ENCODE measurements at places on chromosomes 7 and 10.

GRCh38 chr7:152158801-152159587 is 133.5 kb downstream of the GALNT11 start:
- DNase-seq, result no peak

DNA sequence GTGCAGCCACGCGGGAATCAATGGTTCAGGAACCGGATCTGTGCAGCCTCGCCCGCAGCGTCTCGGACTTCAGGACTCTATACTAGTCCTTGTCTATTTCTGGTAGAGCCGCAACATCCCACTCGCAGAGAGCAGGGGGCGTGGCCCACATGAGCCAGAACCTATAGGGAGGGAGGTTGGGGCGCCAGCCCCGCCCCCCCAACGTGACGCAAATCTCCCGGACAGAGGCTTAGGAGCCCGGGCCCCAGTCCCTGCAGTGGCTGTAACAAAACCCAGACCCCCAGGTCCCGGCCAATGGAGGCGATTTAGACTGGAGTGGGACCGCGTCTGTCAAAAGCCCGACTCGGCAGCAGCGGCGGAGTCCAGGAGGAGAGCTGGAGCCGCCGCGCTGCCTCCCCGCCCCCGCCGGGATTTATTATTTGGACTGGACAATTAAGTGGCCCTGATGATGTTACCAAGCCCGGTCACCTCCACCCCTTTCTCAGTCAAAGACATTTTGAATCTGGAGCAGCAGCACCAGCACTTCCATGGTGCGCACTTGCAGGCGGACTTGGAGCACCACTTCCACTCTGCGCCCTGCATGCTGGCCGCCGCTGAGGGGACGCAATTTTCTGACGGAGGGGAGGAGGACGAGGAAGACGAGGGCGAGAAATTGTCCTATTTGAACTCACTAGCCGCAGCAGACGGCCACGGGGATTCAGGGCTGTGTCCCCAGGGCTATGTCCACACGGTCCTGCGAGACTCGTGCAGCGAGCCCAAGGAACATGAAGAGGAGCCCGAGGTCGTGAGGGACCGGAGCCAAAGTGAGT is at the start of gene NKX2-3:
Gene NKX2-3, plus strand, starts transcription at position 256 of the 809 bp plus-strand sequence. Its CDS starts 190 bp downstream, at position 446.
- peak; percentile 83 for DNase-seq

DNA sequence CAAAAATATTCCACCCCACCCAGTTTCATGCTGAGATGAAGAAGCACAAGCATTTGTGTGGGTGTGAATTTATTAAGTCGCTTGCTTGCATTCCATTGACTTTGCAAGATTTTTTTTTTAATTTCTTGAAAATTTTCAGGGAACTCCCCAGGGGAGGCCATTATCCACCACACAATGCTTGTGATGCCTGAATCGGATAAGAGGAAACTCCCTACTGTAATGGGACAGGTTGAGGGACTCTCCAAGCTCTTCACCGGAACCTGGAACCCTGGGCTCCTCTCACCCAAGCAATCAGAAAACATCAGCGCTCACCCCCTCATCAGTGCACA is 153.6 kb upstream of the ZMIZ1 start:
- no peak for DNase-seq

DNA sequence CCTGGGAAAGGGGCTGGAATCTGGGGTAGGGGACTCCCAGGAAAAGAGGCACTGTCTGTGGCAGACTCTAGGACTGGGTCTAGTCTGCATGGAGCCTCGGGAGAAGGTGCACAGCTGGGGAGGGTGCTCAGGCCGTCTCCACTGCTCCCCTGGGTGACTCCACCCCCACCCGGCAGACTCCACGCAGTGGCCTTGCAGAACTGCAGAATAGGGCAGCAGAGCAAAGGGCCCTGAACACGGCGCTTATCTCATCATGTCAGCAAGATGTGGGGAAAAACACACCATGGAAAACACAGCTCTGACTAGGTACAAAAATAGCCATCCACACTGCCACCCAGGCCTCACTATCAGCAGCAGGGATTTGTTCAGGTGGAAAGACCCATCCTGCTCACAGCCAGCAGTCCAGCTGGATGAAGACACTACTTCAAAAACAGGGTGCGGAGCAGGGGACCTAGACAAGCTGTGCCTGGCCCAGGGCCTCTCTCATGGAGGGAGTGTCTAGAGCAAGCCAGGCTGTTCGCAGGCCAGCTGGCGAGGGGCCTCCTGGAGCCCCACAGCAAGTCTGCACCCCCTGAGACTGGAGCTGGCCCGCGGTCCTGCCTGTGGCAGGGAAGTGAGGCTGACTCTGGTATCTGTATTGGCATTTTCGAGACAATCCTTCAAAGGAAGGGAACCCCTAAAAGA is 11.7 kb downstream of the MAT1A start:
- DNase-seq, result no peak

- no peak for DNase-seq
These were observed 633.3 kb downstream of the INHBA start for GRCh38 chr7:41069635-41070034.

DNA sequence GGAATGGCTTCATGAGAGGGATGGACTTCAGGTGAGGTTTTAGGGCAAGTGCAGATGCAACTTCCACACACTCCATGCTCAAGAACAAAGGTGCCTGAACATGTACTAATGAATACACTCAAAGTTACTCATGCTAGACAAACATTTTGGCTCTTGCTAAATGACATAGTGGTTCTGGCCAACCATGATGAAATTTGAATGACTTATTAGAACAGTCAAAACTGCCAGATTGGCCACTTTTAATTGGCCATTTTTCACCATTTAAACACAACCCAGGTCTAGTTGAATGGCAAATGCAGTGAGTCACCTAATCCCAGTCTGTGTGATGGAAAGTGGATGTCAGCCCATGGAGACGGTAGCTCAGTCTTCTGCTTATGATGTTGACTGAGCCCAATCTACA is 4.9 kb upstream of the PTPRN2 start:
- no peak for DNase-seq

GRCh38 chr7:84665339-84665738 is 470.8 kb upstream of the SEMA3A start:
- DNase-seq, result no peak

DNA sequence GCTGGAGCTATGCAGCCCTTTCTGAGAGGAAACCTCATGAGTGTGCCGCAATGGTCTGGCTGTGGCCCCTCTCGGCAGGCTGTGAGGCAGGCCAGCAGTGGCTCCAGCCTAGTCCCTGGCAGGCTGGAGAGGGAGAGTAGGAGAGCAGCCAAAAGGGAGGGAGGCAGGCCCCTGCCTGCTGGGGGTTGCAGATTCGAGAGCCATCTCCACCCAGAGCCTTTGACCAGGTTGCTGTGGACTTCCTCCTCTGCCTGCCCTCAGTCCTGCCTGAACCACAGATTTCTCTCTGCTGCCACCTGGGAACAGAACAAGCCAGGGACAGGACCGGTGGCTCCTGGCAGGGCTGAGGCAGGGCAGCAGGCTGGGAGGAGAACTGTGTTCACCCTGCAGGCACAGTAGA is 13.9 kb downstream of the PAX2 start:
- DNase-seq, result no peak

DNA sequence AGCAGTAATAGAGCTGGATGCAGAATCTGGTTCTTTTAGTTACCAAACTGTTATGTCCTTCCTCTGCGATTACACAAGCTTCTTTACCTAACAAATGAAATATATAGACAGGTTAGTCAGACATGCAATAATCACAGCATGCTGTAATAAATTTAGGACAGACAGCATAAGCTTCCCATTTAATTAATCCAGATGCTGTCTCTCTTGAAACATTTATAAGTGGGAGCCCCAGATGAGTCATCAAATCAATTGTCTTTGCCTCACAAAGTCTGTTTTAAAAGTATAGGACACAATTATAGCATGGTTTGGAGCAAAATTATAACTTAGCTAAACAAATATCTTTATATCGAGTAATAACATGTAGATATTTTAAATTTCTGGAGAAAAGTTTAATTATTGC is 1.6 kb downstream of the CDNF start:
- DNase-seq, result no peak

DNA sequence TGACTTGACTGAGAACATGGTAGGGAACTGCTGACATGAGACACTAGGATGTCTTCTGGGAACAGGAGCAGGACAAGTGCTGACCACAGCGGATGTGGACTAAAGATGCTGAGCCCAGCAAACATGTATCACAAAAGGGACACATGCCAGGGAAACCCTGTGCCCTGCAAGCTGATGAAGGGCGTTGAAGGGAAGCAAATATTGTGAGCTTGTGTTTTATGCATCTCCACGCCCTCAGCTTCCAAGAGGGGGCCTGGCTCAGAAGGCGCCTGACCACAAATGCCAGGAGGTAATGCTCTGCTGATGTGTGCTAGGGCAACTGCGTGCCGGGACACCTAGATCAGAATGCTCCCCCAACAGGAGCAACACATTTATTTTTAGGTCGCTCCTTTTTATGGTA is 207.3 kb downstream of the CXCL12 start:
- no peak for DNase-seq

- DNase-seq, result no peak
These were observed 768 bp downstream of the CHCHD2 start for GRCh38 chr7:56105508-56105907.

DNA sequence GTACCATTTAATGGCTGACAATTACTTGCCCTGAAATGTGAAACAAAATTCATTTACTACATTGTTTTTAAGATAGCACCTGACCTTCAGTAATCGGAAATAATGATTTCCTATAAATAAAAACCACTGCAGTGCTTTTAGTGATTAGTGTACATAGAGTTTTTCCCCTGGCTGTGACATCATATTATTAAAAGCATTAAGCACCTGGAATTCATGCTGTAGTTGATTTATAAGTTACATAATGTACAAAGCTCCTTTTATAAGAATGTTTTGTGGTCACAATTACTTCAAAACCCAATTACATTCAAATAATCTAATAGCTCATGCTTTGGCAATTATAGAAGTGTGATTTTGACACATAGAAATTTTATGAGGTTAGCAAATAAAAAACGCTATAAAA is 44.3 kb upstream of the EIF4H start:
- DNase-seq, result no peak

All from glutamatergic neuron (in vitro differentiated cells).